ENCODE measurements at places on chromosomes 12 and 14. TPM values are rescaled to one million over a fixed set of nuclear protein-coding genes. Genes with fewer than 3 reads are reported as not detected.
A peak's percentile ranks its signal among the peaks of the same experiment; 100 is the strongest.

- no peaks in the 10 kb centered on the region for H3K27me3 ChIP-seq
- no peak overlapping the region for H3K27ac ChIP-seq
- H3K4me3 ChIP-seq, result no peak overlapping the region
Observed at GRCh38 chr12:47750916-47751470, 7.7 kb downstream of the RAPGEF3 start.

- H3K27ac ChIP-seq, result no peak overlapping the region
- no peaks in the 10 kb centered on the region for H3K36me3 ChIP-seq
- DNase-seq, result no peak
- H3K27me3 ChIP-seq, result no peaks in the 10 kb centered on the region
- no peak overlapping the region for H3K4me3 ChIP-seq
- H3K4me1 ChIP-seq, result no peaks in the 10 kb centered on the region
Observed at GRCh38 chr12:19909418-19909817, 458.9 kb upstream of the PDE3A start.

GRCh38 chr14:101294136-101294535 is 267.2 kb upstream of the DIO3 start:
- no peaks in the 10 kb centered on the region for H3K4me1 ChIP-seq
- H3K36me3 ChIP-seq, result no peaks in the 10 kb centered on the region
- no peaks in the 10 kb centered on the region for H3K27me3 ChIP-seq

GRCh38 chr12:4034921-4035320 is 161.7 kb upstream of the PARP11 start:
- H3K27me3 ChIP-seq, result no peaks in the 10 kb centered on the region
- no peak overlapping the region for H3K4me3 ChIP-seq
- H3K36me3 ChIP-seq, result no peaks in the 10 kb centered on the region

MSI1 gene
- total RNA-seq, result 12.0 TPM

- no peaks in the 10 kb centered on the region for H3K4me1 ChIP-seq
- no peaks in the 10 kb centered on the region for H3K36me3 ChIP-seq
- no peaks in the 10 kb centered on the region for H3K27me3 ChIP-seq
- no peak overlapping the region for H3K4me3 ChIP-seq
- DNase-seq, result no peak
Observed at GRCh38 chr14:94343238-94344005, 20.3 kb upstream of the SERPINA6 start.

DNA sequence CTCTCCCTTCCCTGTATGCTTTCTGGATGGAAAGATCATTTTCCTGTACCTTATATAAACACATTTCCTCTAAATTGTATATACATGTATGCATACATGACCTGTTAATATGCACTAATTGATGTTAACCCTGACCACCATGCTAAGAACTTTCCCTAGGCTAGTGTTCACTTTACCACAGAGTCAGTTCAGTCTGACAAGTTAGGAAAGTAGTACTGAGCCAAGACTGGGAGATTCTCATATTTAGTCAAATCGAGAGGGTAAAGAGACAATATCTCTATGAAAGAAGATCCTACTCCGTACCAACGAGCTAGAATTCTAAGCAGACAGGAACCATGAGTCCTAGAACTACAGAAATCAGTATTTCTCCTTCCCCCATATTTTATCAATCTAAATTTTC is 36.8 kb downstream of the ATF7 start:
- no peaks in the 10 kb centered on the region for H3K36me3 ChIP-seq
- no peak overlapping the region for H3K27ac ChIP-seq
- no peak overlapping the region for H3K4me3 ChIP-seq

CISTR gene
- total RNA-seq, result not detected

- H3K4me3 ChIP-seq, result no peak overlapping the region
- no peak overlapping the region for H3K27ac ChIP-seq
- no peaks in the 10 kb centered on the region for H3K36me3 ChIP-seq
- H3K27me3 ChIP-seq, result no peaks in the 10 kb centered on the region
- no peak for DNase-seq
- H3K4me1 ChIP-seq, result no peaks in the 10 kb centered on the region
Observed at GRCh38 chr14:87044807-87045206, 948.2 kb downstream of the GALC start.

- no peak for DNase-seq
- H3K27me3 ChIP-seq, result no peaks in the 10 kb centered on the region
- H3K36me3 ChIP-seq, result no peaks in the 10 kb centered on the region
- H3K27ac ChIP-seq, result peak overlapping the region; percentile 98
Observed at GRCh38 chr12:57745485-57745881, 644 bp downstream of the TSPAN31 start.

GRCh38 chr14:80781972-80782367 is 159.6 kb downstream of the CEP128 start:
- no peaks in the 10 kb centered on the region for H3K36me3 ChIP-seq
- DNase-seq, result no peak
- H3K4me3 ChIP-seq, result no peak overlapping the region
- H3K27ac ChIP-seq, result no peak overlapping the region
- no peaks in the 10 kb centered on the region for H3K4me1 ChIP-seq

DNA sequence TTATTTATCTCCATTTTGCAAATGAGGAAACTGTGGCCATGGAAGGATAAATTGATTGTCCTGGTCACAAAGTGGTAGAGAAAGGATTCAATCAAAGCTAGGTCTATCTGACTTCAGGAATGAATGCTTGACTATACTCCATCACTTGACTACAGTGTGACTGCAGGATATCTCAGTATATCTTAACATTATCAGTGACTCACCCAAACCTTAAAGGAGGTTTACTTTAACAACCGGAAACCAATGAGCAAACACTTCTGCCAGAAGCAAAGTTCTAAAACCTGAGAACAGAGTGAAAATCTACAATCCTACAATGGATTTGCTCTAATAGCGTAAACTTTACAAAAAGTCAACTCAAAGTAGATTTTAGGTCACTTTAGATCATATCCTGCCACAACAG is 277.0 kb downstream of the CEP128 start:
- no peaks in the 10 kb centered on the region for H3K27me3 ChIP-seq
- H3K27ac ChIP-seq, result no peak overlapping the region
- H3K36me3 ChIP-seq, result no peaks in the 10 kb centered on the region

DNA sequence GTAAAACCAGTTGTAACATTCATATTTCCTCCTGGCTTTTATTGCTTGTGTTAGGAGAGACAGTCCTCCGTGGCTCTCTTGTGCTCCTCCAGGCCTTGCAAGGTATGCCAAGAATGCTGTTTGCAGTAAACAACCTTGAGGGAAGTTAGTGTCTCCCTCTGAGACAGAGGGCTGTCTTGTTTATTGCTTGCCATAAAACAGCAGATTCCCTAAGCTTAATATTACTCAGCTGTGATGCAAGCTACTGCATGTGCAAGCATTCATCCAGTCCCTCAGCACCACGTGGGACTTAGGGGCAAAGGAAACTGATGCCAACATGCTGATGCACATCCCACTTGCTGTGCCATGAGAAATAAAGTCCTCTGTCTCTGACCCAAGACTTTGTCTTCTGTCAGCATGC is 6.6 kb downstream of the POMT2 start:
- no peak overlapping the region for H3K4me3 ChIP-seq

GRCh38 chr12:1126091-1126490 is 135.1 kb downstream of the ERC1 start:
- DNase-seq, result no peak
- no peaks in the 10 kb centered on the region for H3K36me3 ChIP-seq
- no peaks in the 10 kb centered on the region for H3K27me3 ChIP-seq
- no peaks in the 10 kb centered on the region for H3K4me1 ChIP-seq
- H3K4me3 ChIP-seq, result no peak overlapping the region

- no peaks in the 10 kb centered on the region for H3K36me3 ChIP-seq
- H3K27ac ChIP-seq, result no peak overlapping the region
- H3K4me1 ChIP-seq, result no peaks in the 10 kb centered on the region
- H3K4me3 ChIP-seq, result no peak overlapping the region
- DNase-seq, result no peak
- H3K27me3 ChIP-seq, result no peaks in the 10 kb centered on the region
Observed at GRCh38 chr12:4157122-4157521, 116.4 kb upstream of the CCND2 start.

- no peaks in the 10 kb centered on the region for H3K4me1 ChIP-seq
- no peaks in the 10 kb centered on the region for H3K27me3 ChIP-seq
- no peaks in the 10 kb centered on the region for H3K36me3 ChIP-seq
- DNase-seq, result no peak
Observed at GRCh38 chr14:104632781-104633180, 28.2 kb upstream of the TMEM179 start.

LTB4R gene
- total RNA-seq, result 4.4 TPM

DNA sequence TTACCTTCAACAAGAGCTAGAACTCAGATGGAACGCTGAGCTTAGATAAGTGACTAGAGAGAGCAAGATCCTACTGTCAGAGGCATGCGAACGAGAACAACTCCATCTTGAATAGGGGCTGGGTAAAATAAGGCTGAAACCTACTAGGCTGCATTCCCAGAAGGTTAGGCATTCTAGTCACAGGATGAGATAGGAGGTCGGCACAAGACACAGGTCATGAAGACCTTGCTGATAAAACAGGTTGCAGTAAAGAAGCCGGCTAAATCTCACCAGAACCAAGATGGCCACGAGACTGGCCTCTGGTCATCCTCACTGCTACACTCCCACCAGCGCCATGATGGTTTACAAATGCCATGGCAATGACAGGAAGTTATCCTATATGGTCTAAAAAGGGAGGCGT is 59.6 kb upstream of the PLEKHG3 start:
- H3K4me1 ChIP-seq, result peaks cover 4% of the 10 kb centered on the region
- H3K27me3 ChIP-seq, result no peaks in the 10 kb centered on the region
- no peak for DNase-seq
- H3K27ac ChIP-seq, result peak overlapping the region; percentile 77

DNA sequence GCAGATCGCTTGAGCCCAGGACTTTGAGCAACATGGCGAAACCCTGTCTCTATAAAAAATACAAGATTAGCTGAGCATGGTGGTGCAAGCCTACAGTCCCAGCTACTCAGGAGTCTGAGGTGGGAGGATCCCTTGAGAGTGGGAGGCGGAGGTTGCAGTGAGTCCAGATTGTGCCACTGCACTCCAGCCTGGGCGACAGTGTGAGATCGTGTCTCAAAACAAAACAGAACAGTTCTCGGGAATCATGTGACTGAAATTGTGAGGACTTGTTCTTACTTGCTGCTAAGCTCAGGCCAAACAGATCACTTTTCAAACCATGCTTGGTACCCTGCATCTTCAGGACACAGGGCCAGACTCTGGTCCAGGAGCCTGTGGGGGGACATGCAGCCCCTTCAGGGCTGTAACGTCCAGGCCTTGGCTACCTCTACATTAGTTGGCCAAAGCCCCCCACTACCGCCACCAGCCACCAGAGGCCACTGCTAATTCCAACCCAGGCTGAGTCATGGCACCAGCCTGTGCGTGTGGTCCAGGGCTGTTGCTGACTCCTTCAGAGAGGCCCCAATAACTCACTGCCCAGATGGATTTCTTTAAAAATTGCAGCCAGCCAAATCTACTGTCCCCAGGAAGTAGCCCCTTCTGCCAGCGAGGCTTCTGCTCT is 33.4 kb upstream of the SYNDIG1L start:
- no peaks in the 10 kb centered on the region for H3K36me3 ChIP-seq
- no peaks in the 10 kb centered on the region for H3K4me1 ChIP-seq
- no peaks in the 10 kb centered on the region for H3K27me3 ChIP-seq
- H3K4me3 ChIP-seq, result no peak overlapping the region
- no peak overlapping the region for H3K27ac ChIP-seq

GRCh38 chr12:41288142-41288811 is 100.2 kb downstream of the PDZRN4 start:
- H3K27ac ChIP-seq, result no peak overlapping the region
- H3K4me1 ChIP-seq, result no peaks in the 10 kb centered on the region
- H3K36me3 ChIP-seq, result no peaks in the 10 kb centered on the region
- H3K27me3 ChIP-seq, result no peaks in the 10 kb centered on the region

DNA sequence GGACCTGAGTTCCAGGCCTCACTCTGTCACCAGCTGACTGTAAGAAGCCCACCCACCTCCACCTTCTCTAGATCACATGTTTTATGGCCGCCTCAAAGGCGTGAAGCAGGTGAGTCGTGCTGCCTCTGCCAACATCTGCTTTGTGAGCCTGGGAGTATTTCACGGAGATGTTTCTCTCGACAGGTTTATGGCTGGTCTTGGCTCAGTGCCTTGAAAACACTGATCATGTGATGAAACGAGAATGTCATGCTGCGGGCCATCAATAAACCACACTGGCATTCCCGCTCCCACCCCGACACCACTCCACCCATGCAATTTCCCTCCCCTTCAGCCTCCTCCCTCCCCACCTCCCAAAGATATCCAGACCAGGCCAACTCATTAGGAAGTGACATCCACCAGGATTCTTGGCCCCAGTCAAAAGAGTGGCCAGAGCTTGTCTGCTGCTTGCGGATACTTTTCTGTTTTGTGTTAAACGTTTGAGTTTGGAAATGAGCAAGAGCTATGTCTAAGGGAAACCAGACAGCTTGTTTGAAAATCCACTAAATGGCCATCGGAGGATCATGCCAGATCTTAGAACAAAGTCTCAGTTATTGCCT is 53.8 kb upstream of the NTF3 start:
- H3K36me3 ChIP-seq, result no peaks in the 10 kb centered on the region
- H3K4me3 ChIP-seq, result no peak overlapping the region
- H3K4me1 ChIP-seq, result no peaks in the 10 kb centered on the region
- no peaks in the 10 kb centered on the region for H3K27me3 ChIP-seq

DNA sequence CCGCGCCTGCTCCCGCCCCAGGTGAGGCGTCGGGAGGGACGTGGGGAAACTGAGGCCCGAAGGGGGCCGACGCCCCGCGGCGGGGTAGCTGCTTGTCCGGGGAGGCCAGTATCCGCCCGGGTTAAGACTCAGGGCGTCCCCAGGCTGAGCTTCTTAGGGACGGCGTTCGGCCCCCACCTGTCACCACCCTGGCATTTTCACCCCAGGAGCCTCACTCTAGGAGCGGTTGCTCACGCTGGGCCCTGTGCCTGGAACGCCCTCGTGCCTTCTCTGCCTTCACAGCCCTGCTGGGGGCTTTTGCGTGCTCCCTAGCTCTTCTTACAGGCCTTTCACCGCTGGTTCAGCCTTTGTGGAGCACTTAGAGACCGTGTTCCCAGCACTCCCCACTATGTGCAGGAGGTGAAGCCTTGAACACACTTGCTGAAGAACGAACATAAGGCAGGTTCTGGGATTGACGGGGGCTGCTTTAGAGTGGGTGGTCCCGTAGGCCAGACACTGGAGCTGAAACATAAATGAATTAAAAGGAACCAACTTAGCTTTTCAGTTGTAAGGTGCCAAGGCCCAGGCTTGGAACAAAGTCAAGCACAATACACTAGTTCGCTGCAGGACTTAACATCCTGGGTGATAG is 601 bp downstream of the ZNF839 start:
- H3K4me1 ChIP-seq, result no peaks in the 10 kb centered on the region
- DNase-seq, result peak; percentile 53
- no peaks in the 10 kb centered on the region for H3K36me3 ChIP-seq
- peak overlapping the region; percentile 72 for H3K4me3 ChIP-seq
- peak overlapping the region; percentile 96 for H3K27ac ChIP-seq

- no peak overlapping the region for H3K27ac ChIP-seq
- H3K36me3 ChIP-seq, result no peaks in the 10 kb centered on the region
- H3K27me3 ChIP-seq, result no peaks in the 10 kb centered on the region
Observed at GRCh38 chr14:35829449-35829848, 3.3 kb downstream of the BRMS1L start.

DNA sequence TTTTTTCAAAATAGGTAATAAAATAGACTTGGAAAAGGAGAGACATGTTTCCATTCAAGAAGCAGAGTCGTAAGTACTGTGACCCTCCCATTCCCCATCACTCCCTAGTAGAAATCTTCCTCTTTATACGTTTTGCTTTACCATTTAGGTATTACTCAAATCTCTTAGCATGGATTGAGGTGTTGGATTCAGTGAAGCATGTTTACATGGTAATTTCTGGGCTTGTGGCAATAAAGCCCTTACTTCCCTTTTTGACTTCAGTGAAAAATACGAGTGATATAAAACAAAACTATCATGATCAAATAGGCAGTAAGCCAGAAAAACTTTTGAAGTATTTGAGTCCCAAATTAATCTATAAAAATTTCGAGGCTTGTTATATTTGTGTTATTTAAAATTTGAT is 27.4 kb downstream of the RAB21 start:
- DNase-seq, result no peak
- H3K27ac ChIP-seq, result no peak overlapping the region
- no peaks in the 10 kb centered on the region for H3K4me1 ChIP-seq
- no peak overlapping the region for H3K4me3 ChIP-seq
- no peaks in the 10 kb centered on the region for H3K27me3 ChIP-seq

All from uterus (tissue), 4 donors.